Endodermal cell (in vitro differentiated cells): ENCODE measurements at places on chromosomes 4 and X. TPM values are rescaled to one million over a fixed set of nuclear protein-coding genes. Genes with fewer than 3 reads are reported as not detected.
A peak's percentile ranks its signal among the peaks of the same experiment; 100 is the strongest.

DNA sequence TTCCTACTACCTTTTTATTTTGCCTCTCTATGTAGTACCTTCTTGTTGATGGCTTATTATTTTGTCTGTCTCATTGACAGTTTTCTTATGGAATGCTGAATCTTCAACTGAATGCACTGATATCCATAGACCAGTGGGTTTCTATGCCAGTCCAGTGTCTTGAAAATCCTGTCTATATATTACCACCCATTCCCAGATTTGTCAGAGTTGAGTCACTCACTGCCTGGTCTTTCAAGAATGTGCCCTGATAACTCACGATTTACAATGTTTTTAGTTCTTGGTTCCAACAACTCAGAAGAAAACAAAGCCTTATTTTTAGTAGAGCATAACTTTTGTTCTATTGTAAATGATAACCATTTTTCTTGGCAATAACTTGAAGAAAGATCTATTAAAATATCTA lies 606.0 kb upstream of the PITX2 start:
- no peaks in the 10 kb centered on the region for H3K36me3 ChIP-seq
- H3K4me1 ChIP-seq, result no peaks in the 10 kb centered on the region
- H3K27me3 ChIP-seq, result no peaks in the 10 kb centered on the region
- no peak for DNase-seq

DNA sequence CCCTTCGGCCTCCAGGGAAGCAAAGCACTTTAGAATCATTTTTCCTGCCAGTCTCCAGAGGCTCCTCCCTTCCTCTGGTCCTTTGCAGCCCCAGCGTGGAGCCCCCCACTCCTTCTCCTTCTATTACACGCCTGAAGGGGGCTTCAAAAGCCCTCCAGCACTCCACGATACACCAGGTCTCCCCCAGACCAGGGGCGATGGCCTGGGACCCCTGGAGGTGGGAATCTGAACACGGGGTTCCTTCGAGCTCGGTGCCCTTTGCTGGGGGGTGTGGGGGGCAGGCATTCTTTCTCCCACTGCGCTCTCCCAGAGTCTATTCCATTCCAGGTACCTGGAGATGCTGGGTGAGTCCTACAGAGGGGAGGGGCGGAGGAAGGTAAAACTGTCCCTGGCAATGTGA lies 97.6 kb downstream of the HMX1 start:
- H3K4me3 ChIP-seq, result no peak overlapping the region
- no peaks in the 10 kb centered on the region for H3K4me1 ChIP-seq
- no peaks in the 10 kb centered on the region for H3K27me3 ChIP-seq
- H3K27ac ChIP-seq, result no peak overlapping the region
- H3K36me3 ChIP-seq, result no peaks in the 10 kb centered on the region

DNA sequence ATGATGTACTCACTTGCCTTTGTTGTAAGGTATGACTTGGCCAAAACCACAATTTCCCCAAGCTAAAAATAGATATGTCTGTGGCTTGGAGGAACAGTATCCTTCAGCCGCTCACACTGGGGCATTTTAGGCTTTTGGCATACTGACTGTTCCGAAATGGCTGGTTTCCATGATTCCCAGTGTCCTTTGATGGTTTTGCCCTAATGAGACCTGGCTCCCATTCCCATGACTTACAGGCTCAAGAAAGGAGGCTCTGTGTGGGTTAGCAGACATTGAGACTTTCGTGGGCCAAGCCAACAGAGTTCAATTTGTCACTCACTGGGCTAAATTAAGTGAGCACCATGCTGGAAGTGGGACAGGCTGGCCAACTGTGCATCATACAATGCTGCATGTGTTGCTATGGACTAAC lies 150.6 kb downstream of the CEP135 start:
- no peaks in the 10 kb centered on the region for H3K36me3 ChIP-seq

DNA sequence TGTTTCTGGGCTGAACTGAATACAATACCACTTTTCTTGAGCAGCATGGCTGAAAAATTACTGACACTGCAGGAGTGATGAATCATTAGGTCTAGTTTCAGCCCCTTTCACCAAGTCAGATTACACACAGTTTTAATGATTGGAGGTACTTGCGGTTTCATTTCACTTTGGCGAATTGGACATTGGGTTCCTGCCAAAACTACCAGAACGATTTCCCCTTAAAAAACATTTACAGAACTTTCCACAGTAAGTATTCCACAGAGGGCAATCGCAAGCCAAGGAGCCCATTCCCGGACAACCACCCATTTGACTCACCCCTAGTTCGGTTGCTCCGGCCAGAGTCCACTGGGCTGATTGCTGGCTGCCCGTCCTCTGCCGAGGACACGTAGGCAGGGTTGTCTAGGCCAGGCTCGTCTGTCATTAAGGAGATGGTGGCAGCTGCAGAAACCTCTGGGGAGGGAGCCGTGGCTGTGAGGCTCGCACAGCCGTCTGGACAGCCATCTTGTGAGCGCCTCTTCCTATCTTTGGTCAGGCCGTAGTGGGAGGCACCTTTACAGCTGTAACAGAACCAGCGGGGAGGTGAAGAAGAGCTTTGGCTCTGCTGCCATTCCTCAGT lies 83.5 kb downstream of the LNX1 start:
- H3K27me3 ChIP-seq, result no peaks in the 10 kb centered on the region
- no peak overlapping the region for H3K27ac ChIP-seq
- no peak overlapping the region for H3K4me3 ChIP-seq
- H3K36me3 ChIP-seq, result no peaks in the 10 kb centered on the region
- no peaks in the 10 kb centered on the region for H3K4me1 ChIP-seq
- DNase-seq, result no peak

DNA sequence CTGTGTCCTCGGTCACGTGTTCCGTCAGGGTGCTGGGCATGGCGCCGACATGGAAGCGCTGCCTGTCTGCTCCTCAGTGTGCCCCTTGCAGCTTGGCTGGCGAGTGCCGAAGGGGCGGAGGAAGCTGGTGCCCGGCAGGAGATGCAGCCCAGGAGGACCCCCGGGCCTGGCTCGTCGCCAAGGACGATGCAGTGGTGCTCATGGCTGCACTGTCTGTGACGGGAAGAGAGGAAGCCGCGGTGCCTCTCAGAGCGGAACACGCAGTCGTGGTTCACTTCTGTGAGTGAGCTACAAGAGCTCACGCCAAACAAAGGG lies 38.1 kb downstream of the FGFRL1 start:
- no peak overlapping the region for H3K27ac ChIP-seq
- H3K36me3 ChIP-seq, result no peaks in the 10 kb centered on the region
- H3K4me3 ChIP-seq, result no peak overlapping the region
- no peak for DNase-seq
- peaks cover 96% of the 10 kb centered on the region for H3K27me3 ChIP-seq

DNA sequence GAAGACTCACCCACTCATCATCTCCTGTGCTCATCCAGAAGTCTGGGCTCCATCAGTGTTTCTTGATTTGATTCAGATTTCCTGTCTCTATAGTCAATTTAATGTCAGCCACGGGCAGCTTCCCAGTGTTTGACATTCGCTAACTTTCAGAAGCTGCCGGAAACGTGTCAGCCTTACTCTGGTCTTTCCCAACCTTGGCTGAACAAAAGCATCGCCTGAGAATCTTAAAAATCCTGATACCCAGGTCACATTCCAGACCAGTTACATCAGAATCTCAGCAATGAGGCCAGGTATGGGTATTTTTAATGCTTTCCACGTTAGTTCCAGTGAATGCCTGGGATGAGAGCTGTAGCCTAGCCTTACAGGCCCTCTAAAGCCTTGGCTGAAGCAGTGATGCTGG lies 233.8 kb downstream of the FRMPD4 start:
- H3K4me3 ChIP-seq, result no peak overlapping the region
- H3K27me3 ChIP-seq, result peaks cover 10% of the 10 kb centered on the region
- no peaks in the 10 kb centered on the region for H3K36me3 ChIP-seq
- peak; percentile 48 for DNase-seq
- no peak overlapping the region for H3K27ac ChIP-seq
- no peaks in the 10 kb centered on the region for H3K4me1 ChIP-seq

- no peaks in the 10 kb centered on the region for H3K36me3 ChIP-seq
- no peak for DNase-seq
- no peak overlapping the region for H3K27ac ChIP-seq
- no peaks in the 10 kb centered on the region for H3K27me3 ChIP-seq
- no peak overlapping the region for H3K4me3 ChIP-seq
Observed at GRCh38 chr4:151743128-151743854, 17.5 kb downstream of the GATB start.

DNA sequence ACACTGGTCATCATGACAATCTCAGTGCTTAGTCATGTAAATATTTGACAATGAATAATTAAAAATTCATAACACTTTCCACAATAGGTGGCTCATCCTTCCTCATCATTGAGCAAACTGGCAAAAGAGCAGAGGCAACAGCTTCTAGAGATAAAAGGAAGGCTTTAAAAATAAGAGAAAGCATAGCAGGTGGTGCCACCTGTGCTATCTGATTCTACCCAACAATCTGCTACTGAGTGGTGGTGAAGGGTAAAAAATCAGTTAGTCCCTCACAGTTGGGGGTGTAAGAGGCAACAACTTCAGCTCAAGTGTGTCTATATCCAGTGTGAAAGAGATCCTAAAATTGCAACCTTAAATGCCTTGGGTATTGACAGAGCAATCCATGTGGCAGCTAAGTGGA lies 280.1 kb upstream of the PPARGC1A start:
- no peaks in the 10 kb centered on the region for H3K4me1 ChIP-seq
- no peak overlapping the region for H3K27ac ChIP-seq
- no peak for DNase-seq
- H3K4me3 ChIP-seq, result no peak overlapping the region

DNA sequence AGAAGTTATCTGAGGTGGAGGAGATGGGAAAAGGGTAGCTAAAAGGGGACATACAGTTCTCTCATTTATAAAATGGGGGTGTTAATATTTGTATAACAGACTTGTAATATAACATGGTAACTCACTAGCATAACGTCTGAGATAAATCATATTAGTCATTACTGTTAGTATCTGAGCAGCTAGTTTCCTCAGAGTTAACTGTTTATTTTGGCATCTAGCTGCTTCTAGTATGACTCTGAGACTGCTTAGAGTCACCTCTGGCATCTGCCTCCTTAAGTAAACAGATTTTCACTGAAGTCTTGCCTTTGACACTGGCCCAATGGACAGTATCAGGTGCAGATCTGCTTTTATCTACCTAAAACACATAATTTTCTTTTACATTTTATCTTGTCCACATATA lies 58.1 kb downstream of the SLC30A9 start:
- H3K4me3 ChIP-seq, result no peak overlapping the region
- no peaks in the 10 kb centered on the region for H3K4me1 ChIP-seq
- peaks cover 59% of the 10 kb centered on the region for H3K36me3 ChIP-seq

DNA sequence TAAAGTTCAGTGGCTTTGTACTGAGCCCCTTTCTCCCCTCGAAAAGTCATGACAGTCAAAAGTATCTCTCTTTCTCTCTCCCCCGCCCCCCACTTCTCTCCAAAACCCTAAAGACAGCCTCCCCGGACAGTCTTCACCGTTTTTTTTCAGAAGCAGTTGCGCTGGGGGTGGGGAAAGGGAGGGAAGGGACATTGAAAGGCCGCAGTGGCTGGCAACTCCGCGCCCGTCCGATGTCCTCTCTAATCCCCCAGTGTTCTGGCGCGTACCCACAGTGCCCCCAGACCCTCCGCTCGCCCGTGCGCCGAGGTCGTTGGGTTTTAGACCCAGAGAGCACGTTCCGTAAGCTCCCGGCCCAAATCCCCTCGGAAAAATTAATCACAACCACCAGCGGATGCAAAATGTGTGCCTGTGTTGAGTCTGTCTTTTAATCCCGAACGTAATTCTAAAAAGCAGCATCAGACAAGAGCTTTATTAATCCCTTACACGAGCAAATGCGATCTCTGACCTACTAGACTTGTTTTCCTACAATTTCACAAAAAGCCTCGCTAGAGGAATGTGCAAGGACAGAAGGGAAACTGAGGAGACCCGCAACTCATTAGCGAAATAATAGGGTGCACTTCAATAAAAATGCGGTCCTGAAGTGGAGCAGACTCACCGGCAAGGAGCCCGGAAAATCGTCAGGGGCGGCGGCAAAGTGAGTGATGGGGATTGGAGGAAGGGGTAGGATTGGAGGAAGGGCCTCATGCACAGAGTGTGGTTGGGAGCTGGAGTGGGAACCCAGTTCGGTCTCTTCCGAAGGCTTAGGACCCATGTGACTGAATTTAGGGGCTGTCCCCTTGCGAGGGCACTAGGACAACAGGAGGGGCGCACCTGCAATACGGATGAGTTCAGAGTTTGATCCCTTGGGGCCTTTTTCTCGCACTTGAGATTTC lies 12.2 kb upstream of the PRDM8 start:
- H3K27me3 ChIP-seq, result peaks cover 100% of the 10 kb centered on the region
- DNase-seq, result peak; percentile 70
- H3K36me3 ChIP-seq, result no peaks in the 10 kb centered on the region
- H3K4me1 ChIP-seq, result no peaks in the 10 kb centered on the region

DNA sequence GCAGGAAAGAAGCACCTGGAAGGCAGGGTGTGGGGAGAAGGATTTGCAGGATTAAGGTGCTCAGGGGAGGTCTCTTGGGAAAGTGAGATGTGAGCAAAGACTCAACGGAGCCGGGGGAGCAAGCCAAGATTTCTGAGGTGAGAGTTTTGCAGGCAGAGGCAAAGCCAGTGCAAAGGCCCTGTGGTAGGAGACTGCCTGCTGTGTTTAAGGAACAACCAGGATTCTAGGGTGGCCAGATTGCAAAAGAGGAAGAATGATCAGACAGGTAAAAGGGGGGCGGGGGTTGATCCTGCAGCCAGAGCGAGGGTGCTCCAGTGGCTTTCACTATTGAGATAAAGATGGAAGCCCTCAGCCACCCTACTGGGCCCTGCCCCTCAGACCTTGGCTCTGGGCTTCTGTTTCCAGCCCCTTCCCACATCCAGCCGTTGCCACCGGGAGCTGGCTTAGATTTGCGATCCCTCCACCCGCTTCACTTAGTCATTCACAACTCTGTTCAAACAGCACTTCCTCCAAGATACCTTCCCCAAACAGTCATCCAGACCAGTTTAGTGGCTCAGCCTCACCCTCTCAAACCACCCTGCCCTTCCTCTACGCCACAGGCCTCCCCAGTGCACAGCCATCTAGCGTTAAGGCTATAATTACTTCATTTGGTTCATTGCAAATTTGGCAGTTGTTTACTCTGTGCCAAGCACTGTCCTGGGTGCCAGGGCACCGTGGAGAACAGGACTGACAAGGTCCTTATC lies 23.3 kb upstream of the BCOR start:
- no peak for DNase-seq
- no peaks in the 10 kb centered on the region for H3K4me1 ChIP-seq
- H3K27ac ChIP-seq, result no peak overlapping the region
- no peak overlapping the region for H3K4me3 ChIP-seq
- no peaks in the 10 kb centered on the region for H3K36me3 ChIP-seq

The GPR34 gene
- total RNA-seq, result not detected in 2 replicates

The PKD2 gene
- total RNA-seq, result 10.4 to 32.7 TPM (median 31.4 TPM) in 3 replicates

The BANK1 gene
- 0.33 to 0.53 TPM (median 0.46 TPM) in 3 replicates for total RNA-seq

The SPANXA1 gene
- not detected in 3 replicates for total RNA-seq

The CTAG1B gene
- not detected in 3 replicates for total RNA-seq

The ADGRL3 gene
- 9.8 and 10.3 TPM in 2 replicates for total RNA-seq

The ZCCHC13 gene
- total RNA-seq, result not detected in 2 replicates
